Fibroblast of gingiva (primary cell): ENCODE measurements at places on chromosomes 1 and 21.
A peak's percentile ranks its signal among the peaks of the same experiment; 100 is the strongest.

GRCh38 chr1:180248731-180249681, 18.9 kb downstream of the LHX4 start:
- peak; percentile 14 for DNase-seq

DNA sequence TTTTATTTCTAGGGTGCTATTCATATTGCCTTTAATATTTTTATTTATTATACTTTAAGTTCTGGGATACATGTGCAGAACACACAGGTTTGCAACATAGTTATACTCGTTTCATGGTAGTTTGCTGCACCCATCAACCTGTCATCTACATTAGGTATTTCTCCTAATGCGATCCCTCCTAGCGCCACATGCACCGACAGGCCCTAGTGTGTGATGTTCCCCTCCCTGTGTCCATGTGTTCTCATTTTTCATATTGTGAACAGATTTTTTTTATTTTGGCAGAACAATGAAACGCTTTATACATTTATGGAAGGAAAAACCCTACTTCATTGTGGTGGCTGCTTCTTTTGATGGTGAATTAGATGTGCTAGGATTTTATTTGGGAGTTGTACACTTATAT, 14.4 kb upstream of the USH2A start:
- DNase-seq = no peak

DNA sequence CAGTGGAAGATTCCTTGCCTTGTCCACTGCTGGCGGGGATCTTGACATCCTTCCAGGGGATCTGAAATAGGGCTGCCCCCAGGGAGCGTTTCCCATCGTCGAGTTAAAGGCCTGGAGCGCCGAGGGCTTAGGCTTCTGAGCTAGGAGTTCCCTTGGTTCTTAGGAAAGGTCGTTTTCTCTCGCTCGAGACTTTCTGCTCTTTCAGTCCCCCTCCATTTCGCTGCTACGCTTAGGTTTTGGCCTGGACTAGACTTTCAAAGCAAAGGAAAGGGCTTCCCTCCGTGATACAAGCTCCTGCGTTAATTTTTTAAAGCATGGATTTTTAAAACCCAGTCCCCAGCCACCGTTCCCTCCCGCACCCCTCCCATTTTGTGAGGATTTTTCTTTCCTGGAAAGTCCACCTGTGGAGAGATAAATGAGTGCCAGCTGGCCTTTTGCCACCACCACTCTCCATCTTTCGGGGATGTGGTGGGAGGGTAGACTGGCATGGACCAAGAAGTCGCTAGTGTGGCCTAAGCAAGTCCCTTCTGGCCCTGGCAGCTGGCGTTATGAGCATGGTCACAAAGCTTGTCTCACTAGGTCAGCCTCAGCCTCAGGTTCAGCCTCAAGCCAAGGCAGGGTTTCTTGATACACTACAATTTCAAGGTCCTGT, 9.2 kb downstream of the NR5A2 start:
- no peak for DNase-seq

- DNase-seq = no peak
Observed at GRCh38 chr1:22520871-22521270, 42.4 kb upstream of the EPHA8 start.

DNA sequence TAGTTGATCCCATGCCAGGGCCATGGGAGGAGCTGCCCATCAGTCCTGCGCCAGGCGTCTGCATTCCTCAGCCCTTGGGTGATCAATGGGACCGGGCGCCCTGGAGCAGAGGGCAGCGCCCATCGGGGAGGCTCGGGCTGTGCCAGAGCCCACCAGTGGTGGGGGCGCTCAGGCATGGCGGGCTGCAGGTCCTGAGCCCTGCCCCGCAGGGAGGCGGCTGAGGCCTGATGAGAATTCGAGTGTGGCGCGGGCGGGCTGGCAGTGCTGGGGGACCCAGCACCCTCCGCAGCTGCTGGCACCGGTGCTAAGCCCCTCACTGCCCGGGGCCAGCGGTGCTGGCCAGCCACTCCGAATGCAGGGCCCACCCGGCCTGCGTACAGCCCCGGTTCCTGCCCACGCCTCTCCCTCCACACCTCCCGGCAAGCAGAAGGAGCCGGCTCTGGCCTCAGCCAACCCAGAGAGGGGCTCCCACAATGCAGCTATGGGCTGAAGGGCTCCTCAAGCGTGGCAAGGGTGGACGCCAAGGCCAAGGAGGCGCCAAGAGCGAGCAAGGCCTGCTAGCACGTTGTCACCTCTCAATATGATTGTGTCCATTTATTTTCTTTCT, 238.1 kb upstream of the OLFM3 start:
- DNase-seq = no peak

- DNase-seq = no peak
Observed at GRCh38 chr1:161197560-161198193, 1.2 kb downstream of the ADAMTS4 start.
